AG20443 (cell line): ENCODE measurements at places on chromosomes 5 and 9.
A peak's percentile ranks its signal among the peaks of the same experiment; 100 is the strongest.

- DNase-seq, result no peak
Measured at GRCh38 chr5:144304688-144305087, 134.0 kb downstream of the KCTD16 start.

- no peak for DNase-seq
Measured at GRCh38 chr5:10715605-10716290, 45.3 kb downstream of the DAP start.

DNA sequence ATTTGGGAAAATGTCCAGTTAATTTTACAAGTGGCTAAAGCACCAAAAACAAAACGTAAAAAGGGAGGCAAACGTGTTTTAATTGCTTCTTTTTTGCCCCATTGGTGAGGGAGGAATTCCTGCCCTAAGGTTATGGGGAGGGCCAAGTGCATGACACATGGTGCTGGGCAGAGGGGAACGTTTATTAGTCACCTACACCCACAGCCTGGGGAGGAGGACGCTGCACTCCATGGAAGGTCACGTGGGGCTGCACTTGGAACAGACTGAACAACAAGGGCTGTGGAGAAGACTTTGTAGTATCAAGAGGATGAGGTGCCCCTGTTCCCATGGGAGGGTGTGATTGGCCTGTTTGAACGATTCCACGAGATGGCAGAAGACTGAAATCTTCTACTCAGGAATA is 13.7 kb upstream of the ADAMTS16 start:
- DNase-seq, result no peak

GRCh38 chr9:4263591-4263990 is 36.3 kb downstream of the GLIS3 start:
- DNase-seq, result no peak

DNA sequence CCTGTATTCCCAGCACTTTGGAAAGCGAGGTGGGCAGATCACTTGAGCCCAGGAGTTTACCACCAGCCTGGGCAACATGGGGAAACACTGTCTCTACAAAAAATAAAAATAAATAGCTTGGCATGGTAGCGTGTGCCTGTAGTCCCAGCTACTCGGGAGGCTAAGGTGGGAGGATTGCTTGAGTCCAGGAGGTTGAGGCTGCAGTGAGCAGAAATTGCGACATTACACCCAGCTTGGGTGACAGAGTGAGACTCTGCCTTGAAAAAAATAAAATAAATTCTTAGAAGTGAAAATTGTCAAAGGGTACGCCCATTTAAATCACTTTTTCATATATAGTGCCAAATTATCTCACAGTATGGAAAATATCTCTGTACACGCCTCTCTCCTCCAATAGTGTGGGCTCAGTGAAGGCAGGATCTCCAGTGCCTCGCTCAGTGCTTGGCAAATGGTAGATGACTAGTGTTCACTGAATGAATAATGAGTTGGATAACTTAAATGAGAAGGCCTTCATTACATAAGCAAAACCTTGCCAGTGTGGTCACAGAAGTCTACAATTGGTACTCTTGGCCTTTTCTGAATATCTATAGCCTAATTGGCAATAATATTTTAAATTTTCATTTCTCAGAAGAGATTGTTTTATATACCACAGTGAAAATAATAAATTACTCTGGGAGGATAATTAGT is 9.4 kb upstream of the CCL28 start:
- no peak for DNase-seq

DNA sequence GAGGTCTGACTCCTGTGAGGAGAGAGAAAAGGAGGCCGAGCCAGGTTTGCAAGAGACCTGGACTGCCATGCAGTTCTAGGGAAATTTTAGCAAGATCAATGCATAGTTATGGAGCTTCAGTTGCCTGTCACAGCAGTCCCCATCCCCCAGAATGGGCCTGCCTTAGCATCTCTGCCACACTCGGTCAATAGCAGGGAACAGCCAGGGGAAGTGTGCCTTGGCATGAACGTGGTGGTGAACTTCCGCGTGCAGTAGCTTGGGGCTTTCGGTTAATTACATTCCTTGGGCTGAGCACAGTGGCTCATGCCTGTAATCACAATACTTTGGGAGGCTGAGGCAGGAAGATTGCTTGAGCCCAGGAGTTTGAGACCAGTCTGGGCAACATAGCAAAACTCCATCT is 157.8 kb downstream of the TLE1 start:
- DNase-seq, result no peak

GRCh38 chr5:159550951-159551350 is 220.7 kb upstream of the IL12B start:
- DNase-seq, result no peak

DNA sequence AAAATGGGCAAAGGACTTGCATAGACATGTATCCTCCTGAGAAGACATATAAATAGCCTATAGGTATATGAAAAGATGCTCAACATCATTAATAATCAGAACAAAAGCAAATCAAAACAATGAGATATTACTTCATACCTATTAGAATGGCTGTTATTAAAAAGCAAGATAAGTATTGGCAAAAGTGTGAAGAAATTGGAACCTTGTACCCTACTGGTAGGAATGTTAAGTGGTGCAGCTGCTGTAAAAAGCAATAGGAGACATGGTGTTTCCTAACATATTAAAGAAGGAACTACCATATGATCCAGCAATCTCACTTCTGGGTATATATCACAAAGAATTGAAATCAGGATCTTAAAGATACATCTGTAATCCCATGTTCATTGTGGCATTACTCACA is 69.8 kb upstream of the PRR16 start:
- no peak for DNase-seq

- no peak for DNase-seq
Measured at GRCh38 chr9:1473956-1474634, 423.9 kb downstream of the DMRT2 start.

DNA sequence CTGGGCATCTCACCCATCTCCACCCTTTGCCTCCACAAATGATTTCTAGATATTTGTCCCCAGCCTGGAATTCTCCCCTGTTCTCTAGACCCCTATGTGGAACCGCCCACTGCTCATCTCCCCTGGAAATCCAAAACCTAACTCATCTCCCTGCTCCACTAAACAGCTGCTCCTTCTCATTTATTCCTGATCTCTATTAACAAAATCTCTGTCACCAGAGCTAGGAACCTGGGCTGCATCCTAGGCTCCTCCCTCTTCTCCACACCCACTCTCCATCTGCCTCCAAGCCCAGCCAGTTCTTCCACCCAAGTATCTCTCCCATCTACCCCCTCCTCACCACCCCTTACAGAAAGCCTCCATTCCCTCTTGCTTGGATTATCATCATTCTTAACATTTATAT is 24.0 kb upstream of the SYNPO start:
- DNase-seq, result no peak

- no peak for DNase-seq
Measured at GRCh38 chr5:73292816-73293459, 119.9 kb downstream of the TMEM174 start.

GRCh38 chr9:93114169-93114983 is 18.4 kb downstream of the CARD19 start:
- no peak for DNase-seq

DNA sequence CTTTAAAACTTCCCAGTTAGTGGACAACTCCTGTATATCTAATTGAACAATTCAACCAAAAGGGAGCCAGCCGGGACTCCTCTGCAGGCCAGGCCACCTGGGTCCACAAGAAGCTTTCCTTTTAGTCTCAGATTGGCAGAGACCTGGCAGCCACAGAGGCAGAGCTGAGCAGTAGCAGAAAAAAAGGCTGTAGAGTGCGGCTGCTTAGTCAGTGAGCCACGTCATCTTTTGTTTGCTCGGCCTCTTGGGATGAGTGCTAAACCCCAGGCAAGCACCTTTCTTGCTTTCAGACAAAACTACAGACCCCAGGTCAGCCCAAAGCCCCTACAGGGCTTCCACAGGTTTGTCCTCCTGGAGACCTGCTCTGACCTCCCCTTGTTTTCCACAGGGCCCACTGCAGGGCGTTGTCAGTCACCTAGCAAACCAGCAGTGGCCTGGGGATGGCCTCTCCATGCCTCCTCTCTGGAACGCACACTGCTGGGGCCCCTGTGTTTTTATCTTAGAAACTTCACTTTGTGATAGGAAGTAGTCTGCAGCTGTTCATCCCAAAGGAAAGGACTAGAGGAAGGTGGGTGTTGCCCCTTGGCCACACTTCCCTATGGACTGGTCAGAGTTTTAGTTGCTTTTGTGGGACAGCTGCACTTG is 49.9 kb downstream of the SHB start:
- peak; percentile 75 for DNase-seq

DNA sequence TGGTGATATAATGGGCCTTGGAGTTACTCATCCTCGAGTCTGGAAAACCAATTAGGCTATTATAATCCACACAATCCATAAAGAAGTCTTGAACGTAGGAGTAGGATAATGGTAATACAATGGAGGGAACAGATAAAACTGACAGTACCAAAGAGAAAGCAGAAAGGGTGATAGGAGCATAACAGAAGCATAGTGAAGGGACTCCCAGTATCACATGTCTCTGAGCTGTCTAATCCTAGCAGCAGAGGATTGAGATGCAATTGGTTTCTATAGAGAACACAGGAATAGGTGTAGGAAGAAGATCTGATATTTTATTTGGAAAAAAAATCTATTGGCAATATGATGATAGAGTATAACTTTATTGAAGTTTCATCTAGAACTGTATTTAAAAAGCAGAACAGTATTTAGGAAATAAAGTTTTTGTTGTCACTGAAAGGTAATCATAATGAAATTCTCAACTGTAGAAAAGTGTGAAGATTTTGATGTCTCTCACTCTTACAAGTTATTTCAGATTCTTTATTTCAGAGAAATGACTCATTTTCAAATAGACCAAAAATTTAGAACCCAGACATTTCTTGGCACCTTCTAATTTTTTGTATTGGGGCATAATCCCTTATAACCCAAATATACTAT is 25.4 kb downstream of the SRFBP1 start:
- DNase-seq, result no peak

- DNase-seq, result no peak
Measured at GRCh38 chr9:85653153-85653552, 88.6 kb downstream of the AGTPBP1 start.

GRCh38 chr9:126449725-126450667 is 123.4 kb downstream of the MVB12B start:
- no peak for DNase-seq
